Esophagus squamous epithelium (tissue), 5 donors: ENCODE measurements at places on chromosomes 3 and 15.

DNA sequence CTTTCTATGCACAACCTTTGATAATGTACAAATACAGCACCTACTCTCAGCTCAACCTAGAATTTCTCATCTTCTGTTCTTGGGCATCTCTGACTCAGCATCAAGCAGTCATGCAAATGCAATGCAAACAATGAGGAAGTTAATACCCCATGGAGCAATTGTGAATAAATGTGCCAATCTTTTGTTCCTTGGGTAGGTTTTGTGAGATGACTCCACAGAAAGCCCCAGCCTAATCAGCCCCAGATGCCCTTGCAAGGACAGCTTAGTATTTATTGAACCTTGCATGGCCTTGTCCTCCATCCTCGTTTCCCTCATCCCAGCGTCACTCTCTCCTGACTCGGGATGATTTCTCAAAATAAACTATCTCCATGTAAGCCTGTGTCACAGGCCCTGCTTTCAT lies 494.7 kb upstream of the NECTIN3 start:
- DNase-seq, result no peak

GRCh38 chr3:54964081-54964480 lies 36.2 kb upstream of the LRTM1 start:
- DNase-seq, result no peak

- DNase-seq, result no peak
Observed at GRCh38 chr3:142105991-142106390, 43.4 kb downstream of the TFDP2 start.

DNA sequence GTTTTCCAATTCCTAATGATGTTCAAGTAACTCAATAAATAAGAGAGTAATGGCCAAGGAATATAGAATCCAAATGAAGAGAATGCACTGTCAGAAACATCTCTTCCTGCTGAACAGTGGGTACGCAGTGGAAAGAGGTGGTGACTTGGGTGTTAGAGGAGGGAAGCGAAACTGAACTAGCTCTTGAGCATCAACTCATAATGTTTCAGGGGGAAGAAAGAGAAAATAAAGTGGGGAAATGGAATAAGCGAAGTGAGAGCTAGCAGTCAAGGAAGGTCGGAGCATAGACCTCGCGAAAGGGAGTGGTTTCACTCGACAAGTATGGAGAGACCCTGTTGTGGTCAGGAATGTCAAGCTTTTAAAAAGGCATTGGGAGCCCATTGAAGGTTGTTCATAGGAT lies 309.5 kb downstream of the GAP43 start:
- no peak for DNase-seq

- DNase-seq, result no peak
Observed at GRCh38 chr3:65401359-65402305, 637.1 kb downstream of the MAGI1 start.

- DNase-seq, result no peak
Observed at GRCh38 chr3:107496855-107497254, 25.9 kb upstream of the BBX start.
